Tongue (tissue), 3 donors: ENCODE measurements at places on chromosomes 1 and 21.

DNA sequence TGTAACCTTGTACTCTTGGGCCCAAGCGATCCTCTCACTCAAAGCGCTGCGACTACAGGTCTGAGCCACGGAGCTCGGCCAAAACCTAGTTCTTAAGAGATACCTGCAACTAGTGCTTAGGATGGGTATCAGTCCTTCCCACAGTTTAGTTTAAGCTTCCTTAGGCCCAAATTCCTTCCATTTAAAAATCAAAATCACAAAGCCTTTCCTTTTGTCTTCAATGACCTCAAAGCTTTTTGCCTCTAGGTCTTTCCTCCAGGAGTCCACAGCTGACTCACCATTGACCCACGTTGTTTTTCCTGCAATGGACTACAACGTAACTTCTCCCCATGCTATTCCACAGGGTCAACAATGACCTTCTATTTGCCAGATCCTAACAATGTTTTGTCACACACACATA is 64.0 kb downstream of the APP start:
- no peak for DNase-seq

GRCh38 chr1:117339866-117340700 is 27.2 kb upstream of the MAN1A2 start:
- DNase-seq = peak; percentile 65

GRCh38 chr1:56548571-56548970 is 30.8 kb downstream of the PLPP3 start:
- DNase-seq = no peak

DNA sequence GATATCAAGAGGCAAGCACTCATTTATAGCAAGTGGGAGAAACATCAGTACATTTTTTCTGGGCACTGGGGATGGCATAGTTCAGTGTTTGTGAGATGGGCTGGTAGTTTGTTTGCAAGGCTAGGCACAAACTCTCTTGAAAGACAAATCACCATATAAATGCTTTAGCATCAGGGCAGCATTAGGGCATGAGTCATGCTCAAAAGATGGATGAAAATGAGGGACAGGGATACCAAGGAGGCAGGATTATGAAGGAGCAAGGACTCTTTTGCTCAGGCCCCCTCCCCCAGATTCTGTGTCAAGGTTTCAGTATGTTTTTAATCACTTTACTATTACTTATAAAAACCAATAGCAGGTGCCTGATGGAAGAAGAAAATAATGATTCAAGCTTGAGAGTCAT is 43.9 kb upstream of the CAMK1G start:
- no peak for DNase-seq

DNA sequence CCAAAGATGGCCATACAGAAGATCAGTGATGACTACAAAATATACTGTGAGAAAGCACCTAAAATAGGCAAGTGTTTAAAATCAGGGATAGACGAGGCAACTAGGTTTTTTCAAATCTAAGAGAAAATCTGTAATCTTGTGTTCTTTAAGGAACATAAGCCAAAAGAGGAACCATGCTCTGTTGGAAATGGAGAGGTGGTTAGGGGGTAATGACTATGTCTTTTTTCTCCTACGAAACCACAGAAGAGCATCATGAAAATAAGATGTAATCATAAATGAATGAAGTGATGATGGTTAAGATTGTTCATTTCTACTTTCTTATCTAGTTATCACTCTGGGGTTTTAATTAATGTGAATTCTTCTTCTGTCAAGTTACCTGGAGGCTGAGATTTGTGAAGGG is 43.1 kb downstream of the RGSL1 start:
- no peak for DNase-seq

DNA sequence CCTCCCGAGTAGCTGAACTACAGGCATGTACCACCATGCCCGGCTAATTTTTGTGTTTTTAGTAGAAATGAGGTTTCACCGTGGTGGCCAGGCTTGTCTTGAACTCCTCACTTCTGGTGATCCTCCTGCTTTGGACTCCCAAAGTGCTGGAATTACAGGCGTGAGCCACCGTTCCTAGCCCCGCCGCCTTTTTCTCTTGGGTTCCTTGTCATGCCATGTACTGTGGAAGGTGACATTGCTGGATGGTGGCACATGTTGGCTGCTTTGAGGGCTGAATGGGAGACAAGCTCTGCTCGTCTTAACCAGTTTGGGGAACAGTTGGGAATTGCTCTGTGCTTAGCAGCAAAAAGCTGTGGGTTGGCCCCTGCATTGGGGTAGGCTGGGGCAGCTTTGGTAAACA is 22.7 kb downstream of the ACTL8 start:
- DNase-seq = no peak

DNA sequence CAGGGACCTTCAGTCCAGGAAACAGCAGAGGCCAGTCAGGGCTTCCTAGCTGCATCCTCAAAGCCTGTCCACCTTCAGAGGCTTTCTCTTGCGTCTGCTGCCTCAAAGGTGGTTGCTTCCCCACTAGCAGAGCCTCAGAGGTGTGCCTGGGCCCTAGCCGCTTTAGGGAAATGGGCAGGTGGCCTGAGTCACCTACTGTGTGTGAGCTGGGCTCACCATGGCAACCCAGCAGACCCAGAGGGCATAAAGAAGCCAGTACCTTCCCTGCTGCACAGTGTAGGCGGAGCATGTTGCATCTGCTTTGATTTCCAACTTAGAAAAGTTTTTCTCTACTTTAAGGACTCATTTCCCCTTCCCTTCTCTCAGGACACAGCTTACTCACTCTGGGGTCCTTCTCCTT is 12.5 kb downstream of the SLC9A1 start:
- no peak for DNase-seq

DNA sequence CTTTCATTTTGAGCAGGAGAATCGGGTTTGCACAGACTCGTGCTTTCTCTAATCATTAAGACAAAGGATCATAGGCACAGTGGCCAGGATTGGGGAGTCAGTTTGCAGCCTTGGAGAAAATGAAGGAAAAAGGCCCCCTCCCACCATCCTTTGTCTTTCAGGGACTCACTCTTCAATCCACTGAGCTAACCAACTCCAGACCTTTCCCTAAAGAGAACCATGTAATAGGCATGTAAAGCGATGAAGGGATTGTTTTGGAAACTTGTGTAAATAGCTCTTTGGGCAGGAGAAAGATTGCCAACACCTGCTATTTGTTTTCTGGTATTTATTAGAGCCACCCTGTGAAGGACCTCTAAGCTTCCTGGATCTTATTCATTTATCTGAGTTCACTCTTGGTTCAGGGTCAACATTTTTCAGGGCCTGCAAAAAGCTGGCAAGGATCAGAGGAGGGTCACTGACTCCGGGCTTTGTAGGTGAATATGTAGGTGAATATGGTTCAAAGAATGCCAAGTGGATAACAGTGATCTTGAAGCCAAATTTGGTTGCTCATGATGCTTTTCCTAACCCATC is 192.6 kb upstream of the FGGY start:
- DNase-seq = peak; percentile 29

DNA sequence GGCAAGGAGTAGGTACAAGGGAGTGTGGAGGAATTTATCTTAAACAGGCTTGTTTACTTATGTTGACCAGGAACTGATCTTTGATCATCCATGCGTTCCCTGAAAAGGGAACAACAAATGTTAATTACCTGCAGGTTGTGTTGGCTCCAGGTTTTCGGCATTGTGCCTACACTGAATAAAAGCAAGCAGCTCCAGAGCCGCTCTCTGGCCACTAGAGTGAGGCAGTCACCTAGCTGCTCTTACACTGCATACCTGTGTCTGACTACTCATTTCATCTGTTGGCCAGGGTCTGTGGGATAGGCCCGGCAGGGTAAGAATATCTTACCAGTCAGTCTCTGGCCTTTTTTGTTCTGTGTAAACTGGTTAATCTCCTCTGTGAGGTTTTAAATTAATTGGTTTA is 183.6 kb downstream of the HFM1 start:
- no peak for DNase-seq

DNA sequence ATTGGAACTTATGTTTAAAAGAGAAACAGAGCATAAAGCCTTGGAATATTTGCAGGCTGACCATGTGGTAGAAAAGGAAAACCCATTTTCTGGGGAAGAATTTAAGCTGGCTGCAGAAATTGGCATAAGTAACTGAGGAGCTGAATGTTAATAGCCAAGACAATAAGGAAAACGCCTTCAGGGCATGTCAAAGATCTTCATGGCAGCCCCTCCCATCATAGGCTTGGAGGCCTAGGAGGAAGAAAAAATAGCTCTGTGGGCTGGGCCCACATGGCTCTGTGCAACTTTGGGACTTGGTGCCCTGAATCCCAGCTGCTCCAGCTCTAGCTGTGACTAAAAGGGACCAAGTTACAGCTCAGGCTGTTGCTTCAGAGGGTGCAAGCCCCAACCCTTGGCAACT is 51.5 kb downstream of the CTH start:
- DNase-seq = no peak

GRCh38 chr1:29798699-29799566 is 562.6 kb downstream of the PTPRU start:
- DNase-seq = no peak

- no peak for DNase-seq
Observed at GRCh38 chr1:202623075-202623474, 87.2 kb downstream of the SYT2 start.

DNA sequence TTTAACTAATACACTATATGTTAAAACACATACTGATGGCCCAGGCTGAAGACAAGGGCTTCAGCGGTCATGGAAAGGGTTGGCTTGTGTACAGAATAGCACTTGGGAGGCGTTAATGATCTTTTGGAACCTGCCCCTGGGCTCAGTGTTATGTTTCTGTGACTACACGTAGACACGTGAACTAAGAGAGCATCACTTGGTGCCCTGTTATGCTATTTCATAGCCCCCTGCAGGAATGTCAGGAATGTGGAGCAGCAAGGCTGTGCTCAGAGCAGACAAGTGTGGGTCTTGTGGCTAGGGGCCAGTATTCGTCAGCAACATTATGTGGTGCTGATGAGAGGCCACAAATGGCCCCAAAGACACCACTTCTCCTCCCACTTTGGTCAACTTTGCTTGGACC is 132.4 kb downstream of the MAP3K21 start:
- peak; percentile 27 for DNase-seq

DNA sequence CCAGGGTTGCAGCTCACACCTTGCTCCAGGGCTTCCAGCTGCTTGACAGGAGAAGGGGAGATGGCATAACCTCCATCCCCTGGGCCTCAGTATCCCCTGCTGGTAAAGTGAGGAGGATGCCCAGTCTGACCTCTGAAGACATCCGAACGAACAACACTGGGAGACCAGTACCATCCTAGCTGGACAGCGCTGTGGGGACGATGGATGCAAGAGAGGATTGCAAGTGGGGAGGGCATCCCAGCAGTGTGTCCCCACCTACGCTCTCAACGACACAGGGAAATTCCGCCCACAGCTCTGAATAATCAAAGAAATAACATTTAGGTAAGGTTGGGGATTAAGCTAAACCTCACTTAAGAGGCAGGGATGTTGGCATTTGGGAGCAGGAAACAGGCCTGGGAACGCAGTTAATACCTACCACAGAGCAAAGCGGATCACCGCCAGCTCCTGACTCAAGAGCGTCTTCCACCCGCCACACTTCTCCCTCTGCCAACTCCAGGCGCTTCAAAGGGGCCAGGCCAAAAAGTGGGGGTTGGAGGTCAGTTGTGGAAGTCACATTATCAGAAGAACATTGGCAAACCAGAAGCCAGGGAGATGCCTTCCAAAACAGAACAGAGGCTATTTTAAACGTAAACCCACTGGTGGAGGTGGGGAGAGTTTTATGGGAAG is 47.6 kb downstream of the SSBP3 start:
- DNase-seq = no peak

- DNase-seq = no peak
Observed at GRCh38 chr1:154337253-154337894, 12.0 kb downstream of the ATP8B2 start.

DNA sequence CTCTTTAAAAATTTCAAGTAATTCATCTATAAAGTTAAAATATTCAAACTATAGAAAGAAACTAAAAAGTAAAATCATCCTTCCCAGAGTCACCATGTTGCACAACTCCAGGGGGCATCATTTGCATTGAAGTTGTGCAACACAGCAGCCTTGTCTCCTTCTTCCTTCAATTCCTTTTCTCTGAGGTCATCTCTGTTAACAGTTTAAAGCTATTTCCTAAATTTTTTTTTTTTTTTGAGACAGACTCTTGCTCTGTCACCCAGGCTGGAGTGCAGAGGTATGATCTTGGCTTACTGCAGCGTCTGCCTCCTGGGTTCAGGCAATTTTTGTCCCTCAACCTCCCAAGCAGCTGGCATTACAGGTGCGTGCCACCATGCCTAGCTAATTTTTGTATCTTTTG is 7.1 kb downstream of the RHBG start:
- no peak for DNase-seq

- DNase-seq = peak; percentile 58
Observed at GRCh38 chr1:218384581-218384993, 39.5 kb downstream of the TGFB2 start.

DNA sequence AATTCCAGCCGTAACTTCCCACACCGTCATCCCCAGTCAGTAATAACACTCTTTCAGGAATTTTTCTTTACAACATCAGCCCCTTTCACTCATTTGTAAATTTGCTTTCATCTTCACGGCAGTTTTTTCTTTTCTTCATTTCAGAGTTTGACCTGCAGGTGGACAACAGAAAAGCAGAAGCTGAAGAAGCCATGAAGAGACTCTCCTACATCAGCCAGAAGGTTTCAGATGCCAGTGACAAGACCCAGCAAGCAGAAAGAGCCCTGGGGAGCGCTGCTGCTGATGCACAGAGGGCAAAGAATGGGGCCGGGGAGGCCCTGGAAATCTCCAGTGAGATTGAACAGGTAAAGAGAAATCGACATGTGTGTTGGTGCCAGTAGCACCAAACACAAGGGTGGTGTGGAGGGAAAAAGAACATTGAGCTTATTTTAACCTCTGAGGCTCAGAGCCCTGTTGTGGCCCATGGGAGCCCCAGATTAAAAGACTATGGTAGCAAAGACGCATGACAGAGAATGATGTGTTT is 53.2 kb downstream of the LAMC2 start:
- DNase-seq = no peak

DNA sequence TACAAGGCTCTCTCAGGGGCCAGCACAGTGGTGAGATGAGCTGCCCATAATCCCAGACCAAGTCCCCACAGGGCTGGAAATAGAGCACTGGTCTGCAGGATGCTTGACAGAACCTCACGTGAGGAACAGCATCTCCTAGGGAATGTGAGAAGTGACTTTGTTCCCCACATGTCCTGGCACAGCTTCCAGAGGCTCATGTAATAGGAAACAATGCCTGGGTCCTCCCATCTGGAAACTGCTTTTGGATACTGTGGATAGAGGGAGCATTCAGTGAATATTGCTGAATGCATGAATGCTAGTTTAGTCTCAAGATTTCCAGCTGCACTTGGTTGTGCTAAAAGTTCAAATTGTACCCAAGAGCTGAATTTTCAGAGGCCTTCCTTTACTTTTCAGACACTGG is 146.2 kb downstream of the TNR start:
- peak; percentile 41 for DNase-seq

DNA sequence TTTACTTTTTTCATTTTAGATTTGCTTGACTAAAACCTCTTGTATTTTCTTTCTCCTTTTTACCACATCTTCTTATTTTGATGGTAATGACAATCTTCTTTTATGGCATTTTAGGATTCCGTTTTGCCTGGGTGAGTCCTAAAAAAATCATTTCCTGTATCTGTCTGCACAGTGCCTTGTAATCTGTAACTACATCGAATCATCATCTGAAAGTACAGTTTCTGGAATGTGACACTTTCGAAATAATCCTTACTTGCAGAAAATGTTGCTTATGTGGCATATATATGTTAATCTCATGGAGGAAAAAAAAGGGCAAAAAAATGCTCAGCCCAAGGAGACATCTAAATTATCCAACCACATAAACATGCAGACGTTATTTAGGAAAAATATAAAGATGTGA is 29.0 kb downstream of the GREM2 start:
- no peak for DNase-seq
